ENCODE measurements at places on chromosomes 7 and 10.
A peak's percentile ranks its signal among the peaks of the same experiment; 100 is the strongest.

DNA sequence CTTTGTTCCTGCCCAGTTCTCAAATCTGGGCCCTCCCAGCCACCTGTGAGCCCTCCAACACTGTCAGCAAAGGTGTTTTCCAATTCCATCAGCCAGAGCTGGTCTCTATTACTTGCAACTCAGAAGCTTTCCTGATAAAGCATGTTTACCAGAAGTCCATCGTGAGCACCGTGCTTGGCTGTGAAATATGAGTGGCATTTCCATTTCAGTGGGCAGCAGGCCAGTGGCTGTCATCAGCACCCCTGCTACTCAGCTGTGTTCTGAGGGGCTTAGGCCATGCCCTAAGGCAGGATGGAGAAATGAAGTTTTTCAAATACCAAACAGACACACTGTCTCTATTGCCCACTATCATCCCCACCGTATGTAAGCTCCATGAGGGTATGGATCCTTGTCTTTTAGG, 12.7 kb upstream of the BNIP3 start:
- no peak for DNase-seq

GRCh38 chr7:128034825-128035224, 3.6 kb upstream of the LRRC4 start:
- DNase-seq = no peak

- no peak for DNase-seq
Observed at GRCh38 chr10:64846700-64847099, 1325.5 kb downstream of the REEP3 start.

- DNase-seq = no peak
Observed at GRCh38 chr7:138934367-138934766, 46.8 kb downstream of the KIAA1549 start.

DNA sequence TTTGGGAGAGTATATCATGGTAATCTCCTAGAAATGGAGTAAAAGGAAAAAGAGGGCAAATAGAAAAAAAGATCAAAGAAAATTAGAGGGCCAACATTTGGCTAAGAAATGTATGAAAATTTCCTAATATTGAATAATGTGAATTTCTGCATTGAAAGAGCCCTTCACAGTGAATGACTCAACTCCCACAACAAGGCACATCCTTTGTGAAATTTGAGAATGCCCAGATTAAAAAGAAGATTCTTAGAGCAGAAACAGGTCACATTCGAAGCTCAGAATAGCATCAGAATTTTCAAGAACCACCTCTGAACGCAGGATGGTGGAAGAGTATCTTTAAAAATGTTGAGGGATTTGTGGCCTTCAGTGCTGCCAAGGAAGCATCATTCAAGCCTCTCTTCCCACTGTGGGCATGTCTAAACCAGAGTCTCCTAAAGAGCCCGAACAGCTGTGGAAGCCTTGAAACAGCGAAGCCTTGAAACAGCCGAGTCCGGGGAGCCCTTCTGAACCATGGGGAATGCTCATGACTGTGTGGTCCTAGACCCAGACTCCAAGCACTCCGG, 43.6 kb downstream of the GUSB start:
- DNase-seq = no peak

DNA sequence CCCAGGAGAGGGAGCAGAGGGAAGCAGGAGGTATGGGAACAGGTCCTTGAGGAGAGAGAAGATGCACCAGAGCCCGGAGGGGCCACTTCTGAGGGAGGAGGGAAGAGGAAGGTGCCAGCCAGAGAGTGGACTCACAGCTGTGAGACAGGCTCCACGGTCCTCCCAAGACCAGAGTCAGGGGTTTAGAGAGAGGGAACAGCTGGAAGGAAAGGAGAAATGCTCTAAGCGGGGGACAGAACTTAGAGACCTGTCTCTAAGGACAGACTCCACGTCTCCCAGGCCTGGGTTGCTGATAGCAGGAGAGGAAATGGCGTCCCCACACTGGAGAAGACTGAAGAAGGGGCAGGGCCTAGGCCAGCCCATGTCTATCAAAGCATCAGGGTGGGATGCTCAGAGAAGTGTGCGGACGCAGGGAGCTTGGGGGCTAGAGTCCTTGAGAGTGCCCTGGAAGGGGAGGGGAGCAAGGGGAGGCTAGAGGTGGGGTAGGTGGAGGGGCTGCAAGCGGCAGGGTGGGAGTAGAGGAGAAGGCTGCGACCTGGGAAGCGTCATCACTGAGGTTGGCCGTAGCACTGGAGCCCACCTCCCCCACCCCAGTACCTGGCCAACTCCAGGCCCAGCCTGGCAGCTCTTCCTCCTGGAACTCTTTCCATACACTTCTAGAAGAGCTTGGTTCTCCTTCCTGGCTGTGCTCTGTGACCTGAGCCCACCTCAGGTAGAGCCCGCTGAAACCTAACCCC, 25.6 kb upstream of the GRID1 start:
- DNase-seq = no peak

GRCh38 chr10:109920016-109920415, 3.3 kb downstream of the XPNPEP1 start:
- peak; percentile 18 for DNase-seq

- DNase-seq = no peak
Observed at GRCh38 chr7:153036396-153037063, 277.0 kb downstream of the ACTR3B start.

GRCh38 chr7:79452032-79452494, 1.4 kb downstream of the MAGI2 start:
- peak; percentile 59 for DNase-seq

DNA sequence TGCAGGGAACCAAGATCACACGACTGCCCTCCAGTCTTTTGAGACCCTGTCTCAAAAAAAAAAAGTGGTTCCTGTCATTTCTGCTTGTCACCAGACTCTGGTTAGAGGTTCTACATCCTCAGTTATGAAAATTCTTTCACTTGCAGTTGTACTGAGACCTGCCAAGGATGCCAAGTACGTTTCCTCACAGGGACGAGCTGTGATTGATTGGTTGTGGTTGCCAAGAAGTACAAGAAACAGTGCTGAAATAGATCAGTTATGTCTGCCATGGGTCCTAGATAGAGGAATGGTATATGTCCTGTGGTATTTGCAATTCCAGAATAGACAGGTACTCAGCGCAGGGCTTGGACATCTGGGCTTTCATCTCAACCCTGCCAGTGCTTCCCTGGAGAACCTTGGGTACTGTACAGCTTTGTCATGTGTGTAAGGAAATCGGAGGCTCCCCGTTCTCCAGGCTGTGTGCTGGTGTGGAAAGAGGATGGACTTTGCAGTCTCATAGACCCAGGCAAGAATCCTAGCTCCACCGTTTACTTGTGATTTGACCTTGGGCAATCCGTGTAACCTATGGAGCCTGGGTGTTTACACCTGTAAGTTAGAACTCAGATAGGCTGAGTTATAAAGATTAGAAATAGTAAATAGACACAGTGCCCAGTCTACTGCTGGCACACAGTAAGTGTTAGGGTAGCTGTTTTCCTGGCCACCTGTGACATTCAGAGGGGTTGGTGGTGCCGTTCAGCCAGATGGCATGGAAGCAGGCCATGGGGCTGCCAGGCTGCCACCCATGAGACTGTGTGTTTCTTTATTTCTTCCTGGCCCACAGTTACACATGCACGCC, 53.0 kb downstream of the COL13A1 start:
- no peak for DNase-seq

DNA sequence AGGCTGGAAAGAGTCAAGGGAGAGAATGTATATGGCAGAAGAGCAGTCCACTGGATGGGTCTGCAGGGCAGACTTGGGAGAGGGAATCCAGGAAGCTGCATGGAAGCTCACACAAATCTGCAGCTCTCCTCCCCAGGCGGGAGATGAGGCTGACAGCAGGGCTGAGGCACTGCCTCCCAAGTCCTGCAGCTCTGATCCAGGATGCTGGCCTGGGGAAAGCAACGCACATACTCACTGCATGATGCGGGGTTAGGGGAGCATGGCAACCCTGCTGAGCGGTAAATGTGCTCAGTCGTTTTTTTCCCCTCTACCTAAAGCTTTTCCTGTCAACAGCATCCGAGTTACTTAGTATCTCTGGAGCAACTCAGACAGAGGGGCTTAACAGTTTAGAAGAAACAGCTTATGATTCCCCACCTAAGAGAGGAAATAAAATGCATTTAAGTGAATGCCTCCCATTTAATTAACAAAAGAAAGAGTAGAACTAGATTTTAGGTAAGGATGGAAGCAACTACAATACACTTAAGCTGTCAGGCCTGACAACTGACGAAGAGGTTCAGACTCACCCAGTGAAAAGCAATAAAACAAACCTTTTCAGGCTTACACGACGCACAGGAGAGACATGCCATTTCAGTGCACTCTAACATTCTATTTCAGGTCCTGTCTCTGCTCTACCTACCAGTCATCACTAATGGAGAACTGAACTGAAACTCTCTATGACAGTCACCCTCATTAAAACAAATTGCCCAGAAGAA, 37.0 kb downstream of the CHCHD3 start:
- DNase-seq = no peak

- no peak for DNase-seq
Observed at GRCh38 chr10:74071157-74071556, 73.2 kb downstream of the VCL start.

DNA sequence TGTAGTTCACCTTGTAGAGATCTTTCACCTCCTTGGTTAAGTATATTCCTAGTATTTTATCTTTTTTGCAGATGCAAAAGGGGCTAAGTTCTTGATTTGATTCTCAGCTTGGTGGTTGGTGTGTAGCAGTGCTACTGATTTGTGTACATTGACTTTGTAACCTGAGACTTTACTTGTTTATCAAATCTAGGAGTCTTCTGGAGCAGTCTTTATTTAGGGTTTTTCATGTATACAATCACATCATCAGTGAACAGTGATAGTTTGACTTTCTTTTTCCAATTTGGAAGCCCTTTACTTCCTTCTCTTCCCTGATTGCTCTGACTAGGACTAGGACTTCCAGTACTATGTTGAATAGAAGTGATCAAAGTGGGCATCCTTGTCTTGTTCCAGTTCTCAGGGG, 33.8 kb downstream of the GPR22 start:
- no peak for DNase-seq

- peak; percentile 67 for DNase-seq
Observed at GRCh38 chr7:3042861-3043489, 692 bp downstream of the CARD11 start.

DNA sequence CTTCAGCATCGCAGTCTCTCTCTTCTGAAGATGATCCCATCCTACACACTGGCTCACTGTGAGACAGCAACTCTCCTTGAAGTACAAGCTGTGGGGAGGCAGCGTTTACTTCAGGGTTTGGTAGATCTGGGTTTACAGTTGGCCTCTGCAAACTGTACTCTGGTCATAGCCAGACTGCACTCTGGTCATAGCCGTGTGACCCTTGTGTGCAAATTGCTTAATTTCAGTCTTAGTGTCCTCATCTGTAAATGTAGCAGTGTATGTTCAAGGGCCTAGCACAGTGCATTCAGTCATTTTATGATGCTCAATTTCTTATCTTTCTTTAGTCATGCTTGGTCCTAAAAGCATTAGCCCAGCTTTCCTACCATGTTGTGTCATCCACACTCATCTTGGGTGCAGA, 188.2 kb downstream of the LRMDA start:
- no peak for DNase-seq

- no peak for DNase-seq
Observed at GRCh38 chr10:110893559-110894179, 21.9 kb downstream of the PDCD4 start.

DNA sequence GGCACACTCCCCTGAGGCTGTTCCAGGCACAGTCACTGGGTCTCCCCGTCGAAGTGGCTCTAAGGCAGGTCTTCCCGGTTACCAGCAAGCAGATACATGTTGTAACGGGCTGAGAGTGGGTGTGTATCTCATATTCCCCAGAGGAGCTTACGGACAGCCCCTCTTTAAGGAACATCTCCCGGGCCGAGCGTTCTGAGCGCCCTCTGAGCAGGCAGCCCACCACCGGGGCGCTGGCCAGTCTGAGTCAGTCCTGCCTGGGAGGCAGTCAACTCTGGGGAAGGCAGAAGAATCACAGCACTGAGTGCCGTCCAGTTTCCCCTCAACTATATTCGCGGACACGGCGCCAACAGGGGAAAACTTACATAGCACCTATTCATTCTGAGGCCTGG, 117.4 kb downstream of the LHPP start:
- no peak for DNase-seq

DNA sequence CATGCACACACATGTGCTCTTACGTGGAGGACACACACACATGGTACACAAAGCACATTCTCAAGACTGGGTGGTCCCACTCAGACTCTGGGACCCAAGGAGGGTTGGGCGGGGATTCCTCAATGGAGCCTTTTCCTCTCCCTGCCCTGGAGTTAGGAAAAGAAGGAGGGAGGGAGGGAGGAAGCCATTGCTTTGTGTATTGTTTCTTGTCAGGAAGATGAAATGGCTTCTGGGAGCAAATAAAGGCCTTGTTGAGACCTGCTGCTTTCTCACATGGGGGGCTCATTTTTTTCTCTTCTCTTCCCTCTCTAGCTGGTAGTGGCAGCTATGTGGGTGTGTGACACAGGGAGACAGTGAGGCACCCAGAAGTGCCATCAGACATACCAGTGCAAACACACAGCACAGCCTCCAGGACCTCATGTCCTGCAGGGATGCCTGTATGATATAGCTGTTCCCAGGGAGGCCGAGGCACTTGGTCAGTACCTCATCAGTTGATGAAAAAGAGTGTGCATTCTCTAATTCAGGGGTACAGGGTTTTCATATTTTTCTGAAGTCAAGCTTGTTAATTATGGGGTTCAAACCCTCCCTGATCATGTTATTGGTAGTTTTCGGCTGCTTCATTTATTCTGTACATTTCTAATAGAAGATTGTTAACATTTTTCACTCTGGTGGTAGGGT, 5.7 kb downstream of the AQP1 start:
- DNase-seq = no peak

- DNase-seq = no peak
Observed at GRCh38 chr7:133025056-133025455, 56.8 kb downstream of the CHCHD3 start.

DNA sequence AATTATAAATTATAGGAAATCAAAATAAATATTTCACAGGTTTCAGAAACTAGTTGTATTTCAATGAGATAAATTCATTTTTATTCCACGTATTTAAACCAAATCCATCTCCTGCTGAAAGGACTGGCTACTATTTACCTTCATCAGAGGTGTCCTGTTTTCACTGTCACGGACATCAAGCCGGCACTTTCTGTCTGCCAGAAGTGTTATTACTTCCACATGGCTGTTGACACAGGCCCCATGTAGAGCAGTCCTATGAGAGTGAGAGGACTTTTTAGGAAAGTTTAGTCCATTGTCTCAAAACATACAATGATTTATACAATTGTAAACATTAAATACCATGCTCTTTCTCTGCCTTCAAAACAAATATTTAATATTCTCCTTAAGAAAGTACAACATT, 100.4 kb upstream of the ACBD5 start:
- DNase-seq = no peak

GRCh38 chr10:46526682-46527038, 29.8 kb downstream of the GPRIN2 start:
- DNase-seq = no peak
